NCI-H2081 treated with DMSO at 0.1 percent for 48 hours (cell line): ENCODE measurements at places on chromosomes 1 and 21.

DNA sequence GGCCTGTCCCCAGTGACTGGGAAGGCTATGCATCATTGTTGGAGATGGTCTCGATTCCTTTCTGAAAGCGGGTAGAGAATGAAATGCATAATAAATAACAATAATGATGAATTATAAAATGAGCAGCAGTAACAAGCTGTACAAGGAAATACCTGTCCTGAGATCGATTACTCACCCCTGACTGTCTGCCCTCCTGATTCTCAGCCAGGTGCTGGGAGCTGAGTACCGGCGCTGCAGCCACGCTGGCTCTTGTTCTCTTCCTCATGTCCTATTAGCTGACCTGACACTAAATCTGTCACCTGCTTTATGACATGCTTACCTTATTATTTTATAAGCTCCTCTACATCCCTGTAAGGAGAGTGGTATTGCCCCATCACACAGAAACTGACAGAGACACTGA is 3.4 kb downstream of the AGPAT3 start:
- DNase-seq: no peak

DNA sequence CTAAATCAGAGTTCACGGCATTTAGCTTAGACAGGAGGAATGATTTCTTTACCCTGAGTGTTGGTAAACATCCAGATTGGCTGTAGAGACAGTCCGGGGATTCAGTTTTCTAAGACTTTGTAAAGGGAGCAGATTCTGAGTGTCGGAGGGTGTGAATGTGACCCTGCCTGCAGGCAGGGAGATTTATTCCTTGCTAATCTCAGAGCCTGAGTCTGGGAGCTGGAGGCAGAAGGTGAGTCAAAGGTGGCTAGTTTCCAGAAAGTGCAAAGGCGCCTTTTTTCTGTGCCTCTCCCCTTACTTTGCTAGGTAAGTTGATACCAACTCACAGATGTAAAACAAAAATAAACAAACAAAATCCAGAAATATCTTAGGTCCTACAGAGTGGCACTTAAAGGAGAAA is 11.7 kb downstream of the ATP1B1 start:
- DNase-seq: no peak

DNA sequence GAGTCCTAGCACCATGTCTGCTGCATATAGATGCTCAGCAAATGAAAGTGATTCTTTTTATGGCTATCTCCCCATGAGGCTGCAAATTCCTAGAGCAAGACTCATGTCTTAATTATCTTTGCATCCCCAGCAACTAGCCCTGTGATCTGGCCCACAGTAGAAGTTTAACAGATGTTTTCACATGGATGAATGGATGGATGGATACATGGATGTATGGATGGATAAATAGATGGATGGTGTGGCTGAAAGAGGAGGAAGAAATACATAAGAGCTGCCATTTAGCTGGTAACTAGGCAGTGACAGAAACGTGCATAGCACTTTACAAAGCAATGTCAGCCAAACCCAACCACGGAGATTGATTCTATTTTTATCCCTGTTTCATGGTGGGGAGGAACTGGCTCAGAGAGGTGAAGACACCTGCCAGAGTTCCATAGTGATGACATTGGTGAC is 32.7 kb upstream of the ZBTB40 start:
- DNase-seq: no peak

DNA sequence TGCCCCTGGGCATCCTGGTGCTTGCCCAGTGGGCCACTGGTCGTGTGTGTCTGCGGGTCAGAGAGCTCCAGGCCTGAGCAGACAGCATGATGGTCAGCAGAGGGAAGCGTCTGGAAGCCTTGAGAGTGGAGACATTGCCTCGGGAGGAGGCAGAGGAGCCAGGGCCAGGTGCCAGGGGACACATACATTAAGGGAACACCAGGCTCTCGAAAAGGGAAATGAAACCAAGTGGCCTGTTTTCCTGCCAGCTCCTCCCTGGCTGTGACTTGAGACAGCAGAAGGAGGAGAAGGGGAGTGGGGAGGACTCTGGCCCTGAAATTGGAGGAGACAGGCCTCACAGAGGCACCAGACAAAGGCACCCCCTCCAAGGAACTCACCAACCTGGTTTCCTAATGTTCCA is 62.4 kb upstream of the LRP8 start:
- no peak for DNase-seq

DNA sequence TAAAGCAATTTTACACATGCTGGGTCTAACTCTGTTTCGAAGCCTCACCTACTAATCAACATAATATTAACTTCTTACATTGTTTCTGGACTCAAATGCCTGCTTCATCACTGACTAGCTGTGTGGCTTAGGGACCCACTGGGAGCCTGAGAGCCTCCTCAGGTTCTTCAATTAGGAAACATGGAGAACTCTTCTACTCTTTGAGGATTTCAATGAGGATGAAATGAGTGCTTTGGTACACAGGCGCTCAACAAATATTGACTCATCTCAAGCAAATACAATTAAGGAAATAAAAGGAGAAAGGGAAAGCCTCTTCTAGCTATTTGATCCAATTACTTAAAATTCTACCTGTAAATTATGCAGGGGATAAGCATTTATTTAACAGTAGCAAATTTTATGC is 84.4 kb upstream of the JAK1 start:
- DNase-seq: no peak

DNA sequence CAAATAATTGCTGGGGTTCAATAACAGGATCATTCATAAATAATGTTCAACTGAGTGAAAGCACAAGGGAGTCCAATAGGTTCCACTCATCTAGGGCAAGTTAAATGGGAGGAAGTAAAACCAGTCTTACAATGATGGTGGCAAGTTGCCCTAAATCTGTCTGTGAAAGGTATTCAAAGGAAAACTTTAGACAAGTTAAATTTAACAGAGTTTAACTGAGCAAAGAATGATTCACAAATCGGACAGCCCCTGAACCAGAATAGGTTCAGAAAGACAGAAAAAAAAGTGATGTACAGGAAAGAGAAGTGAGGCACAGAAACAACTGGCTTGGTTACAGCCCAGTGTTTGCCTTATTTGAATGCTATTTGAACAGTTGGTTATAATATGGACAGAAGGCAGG is 183.5 kb upstream of the ADGRL4 start:
- no peak for DNase-seq

GRCh38 chr1:83625646-83626045 is 373.3 kb downstream of the TTLL7 start:
- no peak for DNase-seq

DNA sequence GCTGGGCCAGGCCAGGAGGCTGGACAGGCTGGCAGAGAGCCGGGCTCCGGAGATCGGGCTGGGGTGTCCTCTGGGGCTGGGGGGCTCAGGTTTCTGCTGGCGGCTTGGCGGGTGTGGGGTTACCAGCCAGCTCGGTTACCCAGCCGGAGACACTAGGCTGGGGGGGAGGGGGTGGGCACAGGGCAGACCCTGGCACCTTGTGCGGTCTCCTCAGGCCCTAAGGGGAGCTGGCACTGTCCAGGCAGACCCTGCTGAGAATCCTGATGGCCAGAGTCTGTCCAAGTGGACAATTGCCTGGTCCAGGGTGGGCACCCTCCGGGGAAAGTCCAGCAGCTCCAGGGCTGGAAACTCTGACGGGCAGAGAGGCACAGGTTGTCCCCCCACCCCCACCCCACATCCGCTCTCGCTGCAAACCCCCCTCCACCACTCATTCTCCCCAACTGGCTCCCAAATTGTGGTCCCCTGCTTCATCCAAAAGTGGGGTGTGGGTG is 6.7 kb downstream of the ZBTB7B start:
- DNase-seq: no peak
